ENCODE measurements at places on chromosomes 4 and X.

- no peak for DNase-seq
These were observed 67.6 kb downstream of the ENPEP start for GRCh38 chr4:110543577-110543976.

DNA sequence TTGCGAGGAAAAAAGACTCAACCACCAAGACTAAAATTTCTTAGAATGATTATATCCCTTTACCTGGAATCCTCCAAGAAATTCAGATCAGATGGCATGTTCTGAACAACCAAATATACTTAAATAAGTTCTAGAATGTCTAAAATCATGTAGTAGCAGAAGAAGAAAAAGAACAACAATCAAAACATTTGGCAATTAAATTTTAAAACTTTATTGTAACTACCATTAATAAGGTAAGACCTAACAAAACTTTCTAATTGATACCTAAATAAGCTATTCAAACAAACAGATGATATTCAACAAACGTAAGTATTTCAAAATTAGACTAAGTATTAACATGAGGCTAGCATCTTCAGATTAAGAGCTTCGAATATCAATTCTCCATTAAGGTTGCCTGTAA, 4.3 kb downstream of the THOC2 start:
- DNase-seq = no peak

- no peak for DNase-seq
These were observed 130.1 kb downstream of the EGF start for GRCh38 chr4:110042545-110043517.

DNA sequence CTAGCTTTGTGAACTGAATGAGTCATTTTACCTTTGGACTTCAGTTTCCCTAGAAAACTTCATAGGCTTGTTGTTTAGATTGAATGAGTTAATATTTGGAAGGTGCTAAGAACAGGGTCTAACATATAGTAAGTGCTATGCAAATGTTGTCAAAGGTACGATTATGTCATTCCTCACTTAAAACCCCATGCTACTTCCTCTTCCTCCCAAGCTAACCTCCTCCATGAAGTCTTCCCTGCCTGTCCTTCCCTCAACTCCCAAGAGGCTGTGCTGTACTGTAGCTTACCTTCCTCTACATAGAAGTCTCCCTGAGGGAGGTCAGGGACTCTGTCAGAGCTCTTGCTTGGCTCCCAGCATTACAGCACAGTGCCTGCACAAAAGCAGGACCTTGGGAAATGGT, 103.4 kb upstream of the PJA1 start:
- DNase-seq = no peak

- no peak for DNase-seq
These were observed 164.1 kb downstream of the PPP3CA start for GRCh38 chr4:101183221-101183620.

DNA sequence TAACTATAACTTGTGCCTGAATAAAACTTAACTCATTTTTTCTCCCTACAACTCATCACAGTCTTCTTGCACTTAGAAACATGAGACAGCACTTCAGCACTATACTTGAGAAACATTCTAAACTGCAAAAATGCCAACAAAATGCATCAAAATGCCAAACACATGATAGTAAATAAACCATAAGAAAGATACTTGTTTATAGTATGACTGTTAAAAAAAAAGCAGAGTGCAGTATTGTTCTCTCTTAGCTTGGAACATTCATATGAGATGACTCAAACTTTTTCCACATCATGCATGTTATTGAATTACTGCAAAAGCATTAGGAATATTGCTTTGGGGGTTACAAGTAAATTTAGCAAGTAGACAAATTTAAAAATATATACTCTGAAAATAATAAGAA, 135.7 kb upstream of the ANXA10 start:
- DNase-seq = no peak

DNA sequence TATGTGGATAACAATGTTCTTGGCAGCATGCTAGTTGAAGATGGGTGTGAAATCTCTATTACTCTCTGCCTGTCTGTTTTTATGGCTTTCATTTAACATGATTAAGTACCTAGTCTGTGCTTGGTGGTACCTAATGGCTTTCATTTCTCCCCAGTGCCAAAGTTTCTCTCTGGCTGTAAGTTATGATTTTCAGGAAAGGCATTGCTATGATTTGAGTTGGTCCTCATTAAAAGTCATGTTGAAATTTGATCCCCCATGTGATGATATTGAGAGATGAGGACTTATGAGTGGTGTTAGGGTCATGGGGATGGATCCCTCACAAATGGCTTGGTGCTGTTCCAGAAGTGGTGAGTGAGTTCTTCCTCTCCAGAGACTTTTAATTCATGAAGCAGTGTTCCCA, 162.4 kb upstream of the IL15 start:
- no peak for DNase-seq

Data from RPMI8226 (cell line).